ENCODE measurements at places on chromosomes 3 and 15. TPM values are rescaled to one million over a fixed set of nuclear protein-coding genes. Genes with fewer than 3 reads are reported as not detected.

DNA sequence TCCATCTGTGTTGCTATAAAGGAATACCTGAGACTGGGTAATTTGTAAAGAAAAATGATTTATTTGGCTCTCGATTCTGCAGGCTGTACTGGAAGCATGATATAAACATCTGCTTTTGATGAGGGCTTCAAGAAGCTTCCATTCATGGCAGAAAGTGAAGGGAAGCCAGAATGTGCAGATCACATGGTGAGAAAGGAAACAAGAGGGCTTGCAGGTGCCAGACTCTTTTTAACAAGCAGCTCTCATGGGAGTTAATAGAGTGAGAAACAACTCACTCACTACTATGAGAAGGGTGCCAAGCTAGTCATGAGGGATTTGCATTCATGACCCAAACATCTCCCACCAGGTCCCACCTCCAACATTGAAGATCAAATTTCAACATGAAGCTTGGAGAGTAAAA is 247.2 kb downstream of the ZIC4 start:
- no peaks in the 10 kb centered on the region for H3K4me1 ChIP-seq
- no peak overlapping the region for H3K4me3 ChIP-seq
- H3K27me3 ChIP-seq = no peaks in the 10 kb centered on the region
- no peak overlapping the region for H3K27ac ChIP-seq

GRCh38 chr15:38212729-38213351 is 39.8 kb upstream of the SPRED1 start:
- no peaks in the 10 kb centered on the region for H3K4me1 ChIP-seq
- no peak overlapping the region for H3K4me3 ChIP-seq
- no peak overlapping the region for H3K27ac ChIP-seq
- H3K27me3 ChIP-seq = no peaks in the 10 kb centered on the region
- no peaks in the 10 kb centered on the region for H3K36me3 ChIP-seq
- no peak for DNase-seq

DNA sequence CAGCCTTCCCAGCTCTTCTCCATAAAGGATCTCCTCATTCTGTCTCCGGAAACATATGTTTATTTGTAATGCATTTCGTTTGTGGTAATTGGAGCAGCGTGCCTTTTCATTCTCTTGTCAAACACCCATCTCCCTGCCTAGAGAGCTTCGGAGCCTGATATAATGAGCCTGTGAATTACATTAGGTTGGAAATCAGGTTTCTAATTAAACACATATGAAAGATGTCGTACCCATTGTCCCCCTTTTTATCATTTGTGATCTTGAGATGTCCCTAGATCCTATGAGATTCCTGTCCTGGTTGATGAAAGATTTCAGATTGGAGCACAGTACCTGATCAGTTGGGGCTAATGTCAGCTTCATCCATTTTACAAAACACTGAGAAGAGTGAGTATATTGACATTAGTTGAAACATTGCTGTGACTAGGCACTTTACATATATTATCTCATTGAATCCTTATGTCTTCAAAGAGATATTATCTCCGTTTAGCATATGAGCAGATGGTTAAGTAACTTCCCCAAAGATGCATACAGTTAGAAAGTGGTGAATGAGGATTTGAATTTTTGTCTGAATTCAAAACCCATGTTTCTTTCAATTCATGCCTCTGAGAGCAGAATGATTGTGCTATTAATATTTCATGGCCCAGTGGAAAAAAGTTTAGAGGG is 23.1 kb downstream of the SYN2 start:
- no peaks in the 10 kb centered on the region for H3K4me1 ChIP-seq
- no peaks in the 10 kb centered on the region for H3K36me3 ChIP-seq
- H3K27ac ChIP-seq = no peak overlapping the region
- no peak overlapping the region for H3K4me3 ChIP-seq
- H3K27me3 ChIP-seq = no peaks in the 10 kb centered on the region
- no peak for DNase-seq

DNA sequence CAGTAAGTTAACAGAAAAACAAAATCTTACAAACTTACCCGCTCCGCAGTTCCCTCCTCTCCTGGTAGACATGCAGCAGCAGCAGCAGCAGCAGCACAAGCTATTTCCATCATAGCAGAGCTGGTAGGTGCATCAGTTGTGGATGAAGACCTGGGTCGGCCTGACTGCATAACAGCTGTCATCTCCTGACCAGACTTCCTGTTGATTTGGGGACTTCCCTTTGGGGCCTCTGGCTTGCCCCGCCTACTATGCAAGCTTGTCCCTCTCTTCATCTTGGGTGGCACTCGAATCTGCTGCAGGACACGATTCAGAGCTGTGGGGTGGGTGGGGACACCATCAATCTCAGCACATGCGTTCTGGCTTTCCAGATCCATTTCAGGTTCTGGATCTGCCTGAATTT is 65.7 kb downstream of the TMCC1 start:
- H3K4me3 ChIP-seq = no peak overlapping the region
- no peaks in the 10 kb centered on the region for H3K27me3 ChIP-seq
- peak; percentile 59 for DNase-seq
- H3K4me1 ChIP-seq = peaks cover 12% of the 10 kb centered on the region
- no peak overlapping the region for H3K27ac ChIP-seq

DNA sequence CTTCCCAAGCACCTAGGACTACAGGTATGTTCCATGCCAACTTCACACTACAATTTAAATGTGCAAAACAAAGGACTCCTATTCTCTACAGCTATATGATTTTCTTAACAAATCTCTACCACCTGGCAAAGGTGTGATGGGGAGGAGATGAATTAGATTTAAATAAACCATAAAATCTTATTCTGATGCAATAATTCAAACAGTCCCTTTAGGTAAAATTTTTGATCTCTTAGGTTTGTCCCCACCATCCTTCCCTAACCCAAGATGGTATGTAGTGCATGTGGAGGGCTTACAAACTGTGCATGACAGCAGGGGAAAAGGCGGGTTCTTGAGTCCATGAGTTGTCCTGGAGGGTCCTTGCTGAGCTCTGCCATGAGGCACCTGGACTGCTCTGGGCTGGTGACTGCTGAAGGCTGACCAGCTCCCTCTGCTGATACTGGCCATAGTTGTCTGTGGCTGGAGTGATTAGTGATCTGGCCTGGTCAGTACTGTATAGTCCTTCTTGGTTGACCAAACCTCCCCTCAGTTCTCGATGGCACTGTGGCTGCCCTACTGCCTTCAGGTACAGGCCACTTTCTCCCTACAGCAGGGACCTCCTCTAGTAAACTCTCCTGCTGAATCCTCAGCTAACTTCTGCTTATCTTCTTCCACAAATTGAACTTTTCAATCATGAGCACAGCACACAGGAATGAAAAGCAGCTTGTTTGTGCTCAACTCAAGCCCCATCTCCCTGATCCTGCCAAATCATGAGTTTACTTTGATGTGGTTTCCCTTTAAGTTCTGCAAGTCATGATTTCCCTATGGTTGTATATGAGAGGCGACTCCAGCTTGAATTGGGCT is 30.1 kb downstream of the CFAP161 start:
- H3K27ac ChIP-seq = no peak overlapping the region
- H3K27me3 ChIP-seq = no peaks in the 10 kb centered on the region
- no peak overlapping the region for H3K4me3 ChIP-seq
- H3K4me1 ChIP-seq = peaks cover 7% of the 10 kb centered on the region
- H3K36me3 ChIP-seq = no peaks in the 10 kb centered on the region
- DNase-seq = no peak

DNA sequence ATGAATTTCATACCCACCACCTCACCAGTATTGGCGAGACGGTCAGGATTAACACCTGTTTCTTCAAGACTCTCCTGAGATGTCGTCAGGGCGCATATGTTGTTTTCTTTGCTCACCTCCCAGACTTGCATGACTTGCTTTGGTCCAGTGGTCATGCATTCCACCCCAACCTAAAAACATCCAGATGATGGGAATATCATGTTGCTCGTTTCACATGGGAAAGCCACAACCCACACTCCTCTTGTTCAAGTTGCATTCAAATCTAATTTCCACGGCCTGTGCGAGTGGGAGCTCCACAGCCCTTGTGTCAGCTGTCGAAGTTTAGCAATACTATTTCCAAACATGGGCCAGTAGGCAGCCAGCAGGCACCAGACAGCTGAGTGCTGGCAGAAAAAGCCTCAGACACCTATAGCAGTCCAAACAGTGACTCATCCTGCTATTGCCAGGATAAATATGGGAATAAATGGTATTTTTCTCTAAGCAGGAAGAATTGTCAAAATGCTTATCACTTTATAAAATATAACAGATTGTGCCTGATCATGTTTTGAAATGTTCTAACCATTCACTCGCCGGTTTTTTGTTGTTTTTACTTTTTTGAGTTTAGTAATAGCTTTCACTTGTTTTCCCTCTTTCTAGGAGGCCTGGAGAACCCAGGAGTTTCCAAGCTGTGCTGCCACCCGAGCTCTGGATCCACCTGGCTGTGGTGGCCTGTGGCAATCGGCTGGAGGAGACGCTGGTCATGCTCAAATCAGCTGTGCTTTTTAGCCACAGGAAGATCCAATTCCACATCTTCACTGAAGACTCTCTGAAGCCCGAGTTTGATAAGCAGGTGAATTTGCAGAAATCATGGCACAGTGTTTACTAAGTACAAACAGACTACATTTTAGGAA is 20.1 kb downstream of the GXYLT2 start:
- H3K4me3 ChIP-seq = no peak overlapping the region
- DNase-seq = no peak
- no peak overlapping the region for H3K27ac ChIP-seq
- no peaks in the 10 kb centered on the region for H3K4me1 ChIP-seq

- no peak overlapping the region for H3K27ac ChIP-seq
- no peak for DNase-seq
- no peak overlapping the region for H3K4me3 ChIP-seq
- no peaks in the 10 kb centered on the region for H3K36me3 ChIP-seq
Observed at GRCh38 chr3:129758785-129759320, 134.7 kb downstream of the TMCC1 start.

DNA sequence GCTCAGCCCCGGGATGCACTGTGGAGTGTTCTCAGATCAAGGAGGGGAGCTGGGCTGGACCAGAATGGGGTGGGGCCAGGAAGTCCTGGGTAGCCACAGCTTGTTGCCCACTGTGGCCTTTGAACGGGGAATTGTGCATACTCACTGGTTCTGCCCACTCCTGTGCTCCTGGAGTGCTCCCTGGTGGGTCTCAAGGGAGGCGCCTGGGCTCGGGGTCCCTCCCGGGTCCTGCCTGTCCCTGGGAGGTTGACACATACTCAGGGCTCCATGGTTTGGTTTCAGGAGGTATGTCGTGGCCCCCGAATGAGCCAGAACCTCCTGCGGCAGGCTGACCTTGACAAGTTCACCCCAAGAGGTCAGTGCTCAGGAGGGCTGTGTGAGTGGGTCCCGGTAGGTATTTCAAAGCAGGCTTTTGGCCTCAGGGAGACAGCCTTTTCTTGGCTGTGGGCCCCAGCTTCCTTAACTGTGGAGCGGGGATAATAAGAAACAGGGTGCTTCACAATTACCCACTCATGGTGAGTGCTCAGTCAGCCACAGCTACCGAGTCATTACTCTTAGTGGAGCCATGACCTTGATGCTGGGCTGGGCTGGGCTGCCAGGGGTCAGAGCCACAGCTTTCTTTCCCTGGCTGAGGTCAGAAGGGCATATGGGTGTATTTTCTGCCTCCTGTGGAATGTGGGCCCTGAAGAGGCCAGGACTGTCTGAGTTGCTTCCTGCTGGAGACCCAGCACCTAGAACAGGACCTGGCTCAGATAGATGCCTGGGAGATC is 7.6 kb downstream of the DNAH1 start:
- H3K4me1 ChIP-seq = no peaks in the 10 kb centered on the region
- no peak overlapping the region for H3K27ac ChIP-seq
- H3K4me3 ChIP-seq = no peak overlapping the region
- H3K27me3 ChIP-seq = no peaks in the 10 kb centered on the region

DNA sequence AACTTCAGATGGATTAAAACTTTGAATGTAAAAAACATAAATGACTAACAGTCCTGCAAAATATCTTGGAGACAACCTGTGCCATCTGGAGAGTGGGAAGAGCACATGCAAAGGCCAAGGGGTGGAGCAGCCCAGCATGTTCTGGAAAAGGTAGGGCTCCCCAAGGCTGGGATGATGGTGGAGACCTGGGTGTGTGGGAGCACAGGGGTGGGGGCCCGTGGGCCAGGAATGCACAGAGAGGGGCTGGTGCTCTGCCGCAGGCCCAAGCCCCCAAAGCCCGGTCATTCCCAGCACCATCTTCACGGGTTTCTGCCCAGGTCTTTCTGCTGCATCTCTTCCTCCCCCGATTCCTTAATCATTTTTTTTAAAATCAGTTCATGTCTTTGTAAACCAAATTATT is 9.7 kb upstream of the GATA2 start:
- H3K4me3 ChIP-seq = no peak overlapping the region
- no peak overlapping the region for H3K27ac ChIP-seq
- H3K27me3 ChIP-seq = no peaks in the 10 kb centered on the region
- no peak for DNase-seq

DNA sequence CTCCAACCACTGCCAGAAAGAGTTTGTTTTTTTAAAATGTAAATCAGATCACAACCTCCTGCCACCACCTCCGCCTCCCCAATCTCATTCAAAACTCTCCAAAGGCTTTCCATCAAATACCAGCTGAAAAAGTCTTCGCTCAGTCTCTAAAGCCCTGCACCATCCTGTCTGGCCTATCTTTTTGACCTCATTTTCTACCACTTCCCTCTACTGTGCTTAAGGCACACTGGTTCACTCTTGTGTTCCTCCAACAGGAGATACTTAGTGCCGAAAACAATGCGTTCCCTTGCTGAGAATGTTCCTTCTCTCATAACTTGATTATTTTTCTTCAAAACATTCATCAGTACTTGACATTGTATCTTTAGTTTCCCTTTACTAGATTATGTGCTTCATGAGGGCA is 3.5 kb downstream of the BTBD1 start:
- H3K36me3 ChIP-seq = peaks cover 15% of the 10 kb centered on the region
- H3K4me1 ChIP-seq = peaks cover 48% of the 10 kb centered on the region
- H3K27me3 ChIP-seq = no peaks in the 10 kb centered on the region
- no peak overlapping the region for H3K4me3 ChIP-seq
- peak; percentile 18 for DNase-seq

GRCh38 chr3:151614-152189 is 44.9 kb upstream of the CHL1 start:
- H3K4me1 ChIP-seq = no peaks in the 10 kb centered on the region
- H3K27ac ChIP-seq = no peak overlapping the region
- no peaks in the 10 kb centered on the region for H3K36me3 ChIP-seq
- H3K4me3 ChIP-seq = no peak overlapping the region
- H3K27me3 ChIP-seq = no peaks in the 10 kb centered on the region
- DNase-seq = peak; percentile 4

The SERINC4 gene
- not detected for polyA plus RNA-seq

The ATP10A gene
- 1.4 TPM for polyA plus RNA-seq

The SYNPR gene
- not detected for polyA plus RNA-seq

The GRAMD2A gene
- polyA plus RNA-seq = not detected

The SLC27A2 gene
- polyA plus RNA-seq = 0.39 TPM

The DLL4 gene
- polyA plus RNA-seq = 0.10 TPM

The SHC4 gene
- 0.04 TPM for polyA plus RNA-seq

The ZMYND10 gene
- polyA plus RNA-seq = 2.4 TPM

Measured in B cell (primary cell).